ENCODE measurements at places on chromosomes 5 and 9.

- no peak for DNase-seq
These were observed 21.9 kb downstream of the FGF18 start for GRCh38 chr5:171441246-171441791.

DNA sequence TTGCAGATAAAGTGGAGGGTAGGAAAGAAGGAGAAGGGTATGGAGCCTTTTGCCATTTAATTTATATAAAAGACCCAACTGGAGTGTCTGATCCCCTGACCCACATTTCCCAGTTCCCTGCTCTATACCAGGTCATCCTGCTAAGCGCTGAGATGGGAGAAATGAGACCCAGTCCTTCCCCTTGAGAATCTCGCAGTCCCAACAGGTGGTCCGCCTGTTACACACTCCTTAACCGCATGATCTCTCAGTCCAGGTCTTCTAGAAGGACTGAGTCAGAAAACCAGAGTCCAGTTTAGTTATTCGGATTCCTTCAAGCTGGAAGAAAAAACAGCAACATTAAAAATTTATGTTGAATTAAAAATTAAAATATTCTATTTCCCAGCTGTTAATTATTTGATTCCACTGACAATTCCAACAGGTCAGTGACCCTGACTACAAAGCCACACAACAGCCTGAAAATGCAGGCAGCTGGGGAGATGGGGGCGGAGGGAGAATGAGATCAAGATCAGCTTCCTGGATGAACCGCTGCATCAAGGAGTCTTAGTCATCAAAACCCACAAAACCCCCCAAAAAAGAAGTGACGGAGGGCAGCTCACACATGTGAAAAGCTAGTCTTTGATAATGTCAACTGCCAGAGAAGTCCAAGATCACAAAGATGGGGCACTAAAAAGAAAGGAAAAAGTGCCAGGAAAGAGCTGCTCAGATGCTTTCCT lies 44.0 kb downstream of the GGTA1 start:
- no peak for DNase-seq

GRCh38 chr9:69785757-69786156 lies 25.9 kb upstream of the PTAR1 start:
- DNase-seq = no peak

DNA sequence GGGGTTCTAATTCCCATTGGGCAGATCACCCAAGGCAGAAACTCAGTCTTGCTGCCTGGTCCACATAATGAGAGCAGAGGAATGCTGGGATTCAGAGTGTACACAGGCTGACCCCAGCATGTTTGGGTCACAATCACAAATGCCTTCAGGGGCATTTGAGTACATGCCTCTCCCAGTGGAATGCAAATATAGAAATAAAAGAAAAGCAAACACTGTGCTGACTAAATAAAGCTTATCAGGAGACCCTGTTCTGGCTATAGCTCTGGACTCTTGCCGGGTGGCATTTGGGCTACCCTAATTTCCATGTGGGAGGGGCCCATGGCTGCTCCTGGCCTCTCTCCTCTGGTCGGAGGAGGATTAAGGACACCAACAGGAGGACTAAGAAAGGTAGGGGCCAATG lies 121.4 kb downstream of the DOCK8 start:
- no peak for DNase-seq

DNA sequence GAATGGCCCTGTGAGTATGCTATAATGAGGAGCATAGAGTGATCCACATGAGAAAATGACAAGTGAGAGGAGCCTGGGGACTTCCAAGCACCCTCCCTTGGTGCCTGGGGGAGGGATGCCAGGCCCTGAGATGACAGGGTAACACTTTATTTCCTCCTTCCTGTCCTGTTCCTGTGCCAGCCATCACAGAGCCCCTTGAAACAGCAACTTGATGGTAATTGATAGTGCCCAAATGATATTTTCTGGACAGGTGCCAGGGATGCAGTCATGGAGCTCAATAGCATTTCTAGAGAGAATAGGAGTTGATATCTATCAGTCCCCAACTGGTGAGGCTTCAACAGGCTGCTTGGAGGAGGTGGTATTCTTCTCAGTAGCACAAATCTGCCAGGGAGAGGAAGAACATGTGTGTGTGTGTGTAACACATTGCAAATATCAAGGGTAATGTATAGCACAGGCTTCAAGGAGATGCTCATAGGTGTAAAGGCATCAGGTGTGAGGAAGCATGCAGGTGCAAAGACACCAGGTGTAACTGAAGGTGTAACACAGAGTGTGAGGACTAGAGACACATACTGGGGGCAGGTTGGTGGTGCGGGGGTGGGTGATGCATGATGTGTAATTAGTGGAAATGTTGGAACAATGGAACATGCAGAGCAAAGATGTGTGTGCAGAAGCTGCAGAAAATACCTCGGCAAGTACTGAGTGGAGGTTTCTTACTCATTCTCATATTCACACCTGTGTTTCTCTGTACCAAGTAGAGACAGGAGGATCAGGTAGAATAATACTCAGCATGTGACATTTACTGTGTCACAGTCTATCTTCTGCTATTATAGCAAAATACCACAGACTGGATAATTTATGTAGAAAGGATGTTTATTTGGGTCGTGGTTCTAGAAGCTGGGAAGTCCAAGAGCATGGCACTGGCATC lies 18.1 kb upstream of the WWC1 start:
- no peak for DNase-seq

All from stimulated activated CD4-positive, alpha-beta T cell treated with anti-CD3 and anti-CD28 coated beads, TNF-alpha, amount 100 ng/mL, for 1 hour (primary cell).